ENCODE measurements at places on chromosomes 6 and 20. TPM values are rescaled to one million over a fixed set of nuclear protein-coding genes. Genes with fewer than 3 reads are reported as not detected.

C6orf15 gene
- total RNA-seq = not detected

- H3K27me3 ChIP-seq = peaks cover 15% of the 10 kb centered on the region
- peak; percentile 69 for DNase-seq
- H3K4me1 ChIP-seq = peaks cover 18% of the 10 kb centered on the region
- H3K4me3 ChIP-seq = peak overlapping the region; percentile 75
These were observed 577 bp upstream of the SLC24A3 start for GRCh38 chr20:19211661-19212468.

GRCh38 chr6:82033631-82034211 lies 213.8 kb downstream of the IBTK start:
- H3K4me3 ChIP-seq = no peak overlapping the region
- DNase-seq = no peak
- no peaks in the 10 kb centered on the region for H3K36me3 ChIP-seq

ERVFRD-1 gene
- not detected for total RNA-seq

DNA sequence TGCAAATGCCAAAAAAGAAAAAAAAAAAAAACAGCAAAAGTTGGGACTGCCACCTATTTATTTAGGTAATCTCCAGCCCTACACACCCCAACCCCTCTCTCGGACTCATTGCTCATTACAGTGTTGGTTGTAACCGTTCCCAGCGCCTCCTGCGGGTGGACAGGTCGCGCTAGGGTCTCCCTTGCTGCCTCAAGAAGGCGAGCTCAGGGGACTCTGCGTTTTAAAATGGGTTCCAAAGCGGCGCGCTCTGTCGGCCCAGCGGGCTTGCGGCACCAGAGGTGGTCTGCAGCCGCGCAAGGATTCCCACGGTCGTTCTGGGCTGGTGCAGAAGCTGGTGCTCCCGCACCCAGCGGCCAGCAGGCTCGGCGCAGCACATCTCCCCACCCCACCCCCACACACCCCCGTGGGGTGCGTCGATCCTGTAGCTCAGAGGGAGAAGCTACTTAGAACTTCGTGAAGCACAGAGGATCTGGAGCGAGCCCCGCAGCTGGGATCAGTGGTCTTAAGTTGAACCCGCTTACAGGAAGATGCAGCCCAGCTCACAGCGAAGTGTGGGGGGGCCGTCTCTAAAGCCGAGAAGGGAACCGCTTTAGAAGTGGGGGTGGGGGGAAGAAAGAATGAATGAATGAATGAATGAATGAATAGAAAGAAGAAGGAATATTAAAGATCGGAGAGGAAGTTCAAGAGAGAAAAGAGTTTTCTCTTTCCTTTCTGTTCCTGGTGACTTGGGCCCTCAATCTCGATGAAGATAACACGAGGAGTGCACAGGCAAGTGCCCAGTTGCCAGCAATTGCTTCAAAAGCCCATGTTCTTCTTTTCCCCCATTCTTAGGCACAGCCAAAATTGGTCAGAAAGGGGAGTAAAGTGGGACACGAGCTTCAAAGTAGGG lies 780 bp downstream of the TFAP2A start:
- H3K27ac ChIP-seq = no peak overlapping the region
- DNase-seq = peak; percentile 52
- peaks cover 5% of the 10 kb centered on the region for H3K36me3 ChIP-seq
- H3K27me3 ChIP-seq = peaks cover 56% of the 10 kb centered on the region
- peaks cover 21% of the 10 kb centered on the region for H3K4me1 ChIP-seq

- no peaks in the 10 kb centered on the region for H3K27me3 ChIP-seq
- H3K36me3 ChIP-seq = no peaks in the 10 kb centered on the region
- DNase-seq = no peak
- no peak overlapping the region for H3K4me3 ChIP-seq
These were observed 606.7 kb upstream of the CITED2 start for GRCh38 chr6:139981066-139981624.

DNA sequence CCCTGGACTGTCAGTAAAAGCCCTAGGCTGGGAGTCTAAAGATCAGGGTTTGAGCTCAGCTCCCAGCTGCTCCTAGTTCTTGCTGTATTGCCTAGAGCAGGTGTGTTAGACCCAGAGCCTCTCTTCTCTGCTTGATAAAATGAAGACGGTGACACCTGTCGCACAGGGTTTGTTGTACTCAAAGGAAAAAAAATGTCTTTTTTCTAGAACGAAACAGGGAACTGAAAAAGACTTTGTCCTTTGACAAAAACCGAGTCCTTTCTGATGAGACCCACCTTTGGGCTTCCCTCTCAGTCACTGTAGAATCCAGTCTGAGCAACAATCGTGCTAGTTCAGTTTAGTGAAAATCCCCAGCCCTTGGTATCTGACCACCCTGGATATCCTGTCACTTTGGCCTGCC lies 102.1 kb upstream of the LAMP5 start:
- H3K27me3 ChIP-seq = peaks cover 1% of the 10 kb centered on the region
- H3K36me3 ChIP-seq = no peaks in the 10 kb centered on the region
- DNase-seq = no peak

DNA sequence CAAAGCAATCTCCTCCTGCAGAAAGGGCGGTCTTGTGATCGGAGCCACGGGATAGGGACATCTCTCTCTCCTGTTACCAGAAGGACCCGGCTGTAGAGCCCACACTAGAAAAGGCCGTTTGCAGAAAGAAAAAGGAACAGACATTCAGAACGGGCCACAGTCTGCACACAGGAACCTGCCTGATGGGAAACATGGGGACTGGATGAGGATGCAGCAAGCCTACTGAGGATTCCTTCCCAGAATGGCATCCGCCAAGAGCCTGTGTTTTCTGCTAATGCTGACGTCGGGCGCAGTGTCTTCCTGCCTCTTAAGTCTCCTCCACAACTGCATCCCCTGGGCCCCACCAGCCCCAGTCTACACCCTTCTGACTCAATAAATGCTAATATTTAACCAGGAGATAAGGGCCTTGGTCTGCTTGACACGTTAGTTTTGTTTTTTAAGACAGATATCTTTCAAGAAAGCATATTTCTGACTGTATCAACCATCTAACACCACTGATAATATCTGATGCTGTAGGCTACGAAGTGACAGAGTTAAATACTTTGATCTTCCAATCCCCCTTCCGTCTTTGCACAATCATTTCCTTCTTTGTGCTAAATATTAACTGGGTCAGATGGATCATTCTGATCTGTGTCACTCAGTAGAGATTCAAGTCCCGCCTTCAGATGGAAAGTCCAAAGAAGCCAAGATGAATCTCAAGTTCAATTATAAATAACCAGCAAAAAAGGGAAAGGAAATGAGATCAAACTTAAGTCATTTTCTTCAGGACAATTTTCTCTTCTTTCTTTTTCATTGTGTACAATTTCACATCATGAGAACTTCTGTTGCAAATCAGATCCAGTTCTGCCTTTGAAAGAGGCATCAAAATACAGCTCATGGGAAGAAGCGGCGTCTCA lies 20.7 kb downstream of the FAM50B start:
- H3K27me3 ChIP-seq = no peaks in the 10 kb centered on the region
- H3K36me3 ChIP-seq = no peaks in the 10 kb centered on the region
- H3K27ac ChIP-seq = no peak overlapping the region
- DNase-seq = no peak

- H3K27me3 ChIP-seq = peaks cover 9% of the 10 kb centered on the region
- H3K4me3 ChIP-seq = peak overlapping the region; percentile 66
- DNase-seq = peak; percentile 29
- peaks cover 31% of the 10 kb centered on the region for H3K4me1 ChIP-seq
- no peaks in the 10 kb centered on the region for H3K36me3 ChIP-seq
These were observed 240.9 kb downstream of the PHACTR1 start for GRCh38 chr6:12957321-12958051.

DNA sequence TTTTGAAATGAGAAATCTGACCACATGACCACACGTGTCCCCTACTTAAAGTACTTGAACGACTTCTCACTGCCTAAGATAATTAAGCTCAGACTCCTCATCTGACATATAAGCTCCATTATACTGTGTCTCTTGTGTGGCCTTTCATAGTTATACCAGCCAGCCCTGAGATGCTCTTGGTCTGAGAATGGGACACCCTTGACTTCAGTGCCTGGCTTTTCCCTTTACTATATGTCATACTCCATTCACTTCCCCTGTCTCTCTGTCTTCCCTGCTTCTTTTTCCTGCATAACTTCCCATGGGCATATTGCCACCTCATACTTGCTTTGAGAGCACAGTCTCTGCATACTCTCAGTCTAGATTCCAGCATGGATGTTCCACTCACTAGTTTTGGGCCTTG lies 53.4 kb upstream of the TINAG start:
- H3K36me3 ChIP-seq = no peaks in the 10 kb centered on the region
- DNase-seq = no peak
- H3K4me1 ChIP-seq = no peaks in the 10 kb centered on the region
- no peaks in the 10 kb centered on the region for H3K27me3 ChIP-seq
- no peak overlapping the region for H3K27ac ChIP-seq
- H3K4me3 ChIP-seq = no peak overlapping the region

SLC32A1 gene
- total RNA-seq = 0.59 TPM

THBD gene
- total RNA-seq = not detected

GRCh38 chr6:129872586-129872985 lies 11.5 kb upstream of the TMEM244 start:
- no peak for DNase-seq
- H3K4me1 ChIP-seq = no peaks in the 10 kb centered on the region
- H3K27ac ChIP-seq = no peak overlapping the region
- peaks cover 3% of the 10 kb centered on the region for H3K27me3 ChIP-seq
- H3K4me3 ChIP-seq = no peak overlapping the region

- no peaks in the 10 kb centered on the region for H3K27me3 ChIP-seq
- H3K27ac ChIP-seq = no peak overlapping the region
- no peaks in the 10 kb centered on the region for H3K4me1 ChIP-seq
- no peak for DNase-seq
- H3K36me3 ChIP-seq = no peaks in the 10 kb centered on the region
These were observed 16.0 kb downstream of the C6orf58 start for GRCh38 chr6:127592964-127593363.

EPM2A gene
- 15.5 TPM for total RNA-seq

ARG1 gene
- not detected for total RNA-seq

SPATA2 gene
- 9.7 TPM for total RNA-seq

DNA sequence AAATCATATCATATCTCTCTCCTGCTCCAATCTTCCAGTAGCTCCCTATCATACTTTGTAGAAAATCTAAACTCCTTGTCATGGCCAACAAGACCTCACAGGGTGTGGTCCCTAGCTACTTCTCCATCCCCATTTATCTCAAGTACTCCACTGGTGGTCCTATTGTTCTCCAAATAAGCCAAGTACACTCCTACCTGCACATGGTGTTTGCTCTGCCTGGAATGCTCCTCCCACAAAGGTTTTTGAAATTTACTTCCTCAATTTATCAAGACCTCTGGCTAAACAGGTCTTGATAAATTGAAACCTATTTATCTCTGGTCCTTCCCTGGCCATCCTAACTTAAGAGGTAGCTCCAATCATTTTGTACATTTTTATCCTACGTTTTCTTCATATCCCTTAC lies 12.1 kb downstream of the TMX4 start:
- no peaks in the 10 kb centered on the region for H3K36me3 ChIP-seq
- no peaks in the 10 kb centered on the region for H3K27me3 ChIP-seq
- H3K4me3 ChIP-seq = no peak overlapping the region
- DNase-seq = no peak
- H3K4me1 ChIP-seq = peaks cover 10% of the 10 kb centered on the region
- no peak overlapping the region for H3K27ac ChIP-seq

GRCh38 chr20:17444091-17444490 lies 87.1 kb downstream of the BFSP1 start:
- H3K27me3 ChIP-seq = peaks cover 6% of the 10 kb centered on the region
- H3K4me3 ChIP-seq = peak overlapping the region; percentile 28
- H3K4me1 ChIP-seq = peaks cover 37% of the 10 kb centered on the region

PSMF1 gene
- total RNA-seq = 241 TPM

DNA sequence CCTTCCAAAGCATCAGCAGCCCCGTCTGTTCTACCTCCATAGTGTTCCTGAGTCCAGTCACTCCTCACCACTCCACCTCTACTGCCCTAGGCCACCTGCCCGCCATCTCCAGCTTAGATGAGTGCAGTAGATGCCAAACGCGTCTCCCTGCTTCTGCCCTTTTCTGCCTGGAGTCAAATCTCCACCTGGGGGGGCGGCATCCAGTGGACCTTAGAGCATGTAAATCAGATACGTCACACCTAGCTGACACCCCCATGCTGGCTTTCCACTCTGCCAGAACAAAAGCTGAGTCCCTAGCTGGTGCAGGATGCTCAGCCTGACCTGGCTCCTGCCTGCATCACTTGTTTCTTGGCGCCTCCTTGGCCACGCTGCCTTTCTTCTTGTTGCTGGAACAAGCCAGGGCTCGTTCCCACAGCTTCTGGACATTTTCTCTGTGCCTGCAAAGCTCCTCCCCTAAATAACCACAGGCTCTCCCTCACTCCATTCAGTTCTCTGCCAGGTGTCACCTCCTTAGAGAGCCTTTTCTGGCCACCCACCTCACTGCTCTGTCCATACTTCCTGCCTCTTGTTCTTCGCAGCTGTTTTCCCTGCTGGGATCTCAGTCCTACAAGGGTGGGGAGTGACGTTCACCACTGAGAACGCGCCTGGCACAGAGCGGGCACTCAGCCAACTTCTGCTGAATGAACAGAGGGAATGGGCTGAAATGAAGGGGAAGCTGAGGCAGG lies 5.8 kb downstream of the DDR1 start:
- H3K27ac ChIP-seq = peak overlapping the region; percentile 28
- peaks cover 32% of the 10 kb centered on the region for H3K4me1 ChIP-seq
- no peak overlapping the region for H3K4me3 ChIP-seq
- no peak for DNase-seq
- peaks cover 23% of the 10 kb centered on the region for H3K27me3 ChIP-seq

DNA sequence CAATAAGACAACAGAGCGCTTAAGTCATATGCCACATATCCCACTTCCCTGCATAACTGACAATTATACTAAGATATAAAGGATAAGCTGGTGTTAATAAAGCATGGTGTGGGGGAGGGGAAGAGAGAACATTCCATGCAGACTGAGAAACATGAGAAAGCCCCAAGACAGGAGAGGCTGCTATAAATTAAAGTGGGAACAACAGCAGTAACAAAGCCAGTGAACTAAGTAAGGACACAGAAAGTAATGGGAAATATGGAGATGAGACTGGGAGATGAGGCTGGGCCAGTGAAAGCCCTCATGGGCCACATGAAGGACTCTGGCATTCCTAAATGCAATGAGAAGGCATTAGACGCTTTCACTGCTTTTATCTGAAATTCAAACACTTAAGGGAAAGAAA lies 41.3 kb downstream of the SESN1 start:
- peak overlapping the region; percentile 6 for H3K27ac ChIP-seq
- peaks cover 2% of the 10 kb centered on the region for H3K27me3 ChIP-seq
- H3K36me3 ChIP-seq = peaks cover 10% of the 10 kb centered on the region
- H3K4me3 ChIP-seq = no peak overlapping the region

SLC35D3 gene
- total RNA-seq = not detected

DNA sequence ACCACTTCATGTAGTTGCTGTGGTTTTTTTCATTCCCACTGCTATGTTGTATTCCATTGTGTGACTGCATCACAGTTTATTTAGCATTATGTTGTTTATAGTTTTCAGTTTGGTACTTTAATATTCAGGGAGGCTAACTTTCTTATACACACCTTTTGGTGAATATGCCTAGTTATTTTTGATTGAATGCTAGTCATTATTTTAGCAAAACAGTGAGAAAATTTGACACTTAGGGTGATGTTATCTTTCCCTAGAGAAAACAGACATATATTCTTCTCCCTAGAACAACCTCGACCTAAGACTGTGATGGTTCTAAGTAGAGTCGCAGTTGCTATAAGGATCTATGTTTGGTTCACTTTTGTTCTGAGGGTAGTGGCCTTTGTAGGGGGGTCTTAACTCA lies 120.8 kb upstream of the B3GAT2 start:
- H3K4me1 ChIP-seq = peaks cover 7% of the 10 kb centered on the region
- no peak overlapping the region for H3K4me3 ChIP-seq
- no peak for DNase-seq
- no peak overlapping the region for H3K27ac ChIP-seq

GRCh38 chr6:29976588-29977424 lies 34.5 kb downstream of the HLA-A start:
- H3K4me1 ChIP-seq = peaks cover 14% of the 10 kb centered on the region
- peaks cover 27% of the 10 kb centered on the region for H3K27me3 ChIP-seq

- no peaks in the 10 kb centered on the region for H3K4me1 ChIP-seq
- DNase-seq = no peak
- H3K36me3 ChIP-seq = peaks cover 6% of the 10 kb centered on the region
- no peak overlapping the region for H3K4me3 ChIP-seq
- H3K27me3 ChIP-seq = no peaks in the 10 kb centered on the region
These were observed 20.2 kb downstream of the HLA-DPA1 start for GRCh38 chr6:33053230-33053629.
